Stimulated activated CD4-positive, alpha-beta T cell treated with anti-CD3 and anti-CD28 coated beads, Interleukin-15, amount 100 ng/mL, for 24 hours (primary cell): ENCODE measurements at places on chromosomes 16 and 17.

DNA sequence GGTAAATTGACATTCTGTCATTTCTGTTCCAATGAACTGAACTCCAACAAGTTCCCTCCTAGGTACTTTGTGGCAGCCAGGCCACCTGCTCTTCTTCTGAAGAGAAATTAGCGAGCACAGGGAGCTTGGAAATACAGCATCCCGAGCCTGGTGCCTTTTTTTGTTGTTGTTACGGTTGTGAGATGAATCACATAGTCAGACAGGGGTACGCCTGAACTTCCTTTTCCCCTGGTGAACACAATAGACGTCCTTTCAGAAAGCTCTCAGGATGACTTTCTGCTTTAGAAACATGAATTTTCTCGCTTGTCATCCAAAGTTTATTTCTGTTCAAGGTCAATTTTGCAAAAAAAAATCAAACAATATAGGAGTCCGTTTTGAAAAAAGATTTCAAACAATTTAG, 53.9 kb upstream of the XYLT1 start:
- DNase-seq = no peak

DNA sequence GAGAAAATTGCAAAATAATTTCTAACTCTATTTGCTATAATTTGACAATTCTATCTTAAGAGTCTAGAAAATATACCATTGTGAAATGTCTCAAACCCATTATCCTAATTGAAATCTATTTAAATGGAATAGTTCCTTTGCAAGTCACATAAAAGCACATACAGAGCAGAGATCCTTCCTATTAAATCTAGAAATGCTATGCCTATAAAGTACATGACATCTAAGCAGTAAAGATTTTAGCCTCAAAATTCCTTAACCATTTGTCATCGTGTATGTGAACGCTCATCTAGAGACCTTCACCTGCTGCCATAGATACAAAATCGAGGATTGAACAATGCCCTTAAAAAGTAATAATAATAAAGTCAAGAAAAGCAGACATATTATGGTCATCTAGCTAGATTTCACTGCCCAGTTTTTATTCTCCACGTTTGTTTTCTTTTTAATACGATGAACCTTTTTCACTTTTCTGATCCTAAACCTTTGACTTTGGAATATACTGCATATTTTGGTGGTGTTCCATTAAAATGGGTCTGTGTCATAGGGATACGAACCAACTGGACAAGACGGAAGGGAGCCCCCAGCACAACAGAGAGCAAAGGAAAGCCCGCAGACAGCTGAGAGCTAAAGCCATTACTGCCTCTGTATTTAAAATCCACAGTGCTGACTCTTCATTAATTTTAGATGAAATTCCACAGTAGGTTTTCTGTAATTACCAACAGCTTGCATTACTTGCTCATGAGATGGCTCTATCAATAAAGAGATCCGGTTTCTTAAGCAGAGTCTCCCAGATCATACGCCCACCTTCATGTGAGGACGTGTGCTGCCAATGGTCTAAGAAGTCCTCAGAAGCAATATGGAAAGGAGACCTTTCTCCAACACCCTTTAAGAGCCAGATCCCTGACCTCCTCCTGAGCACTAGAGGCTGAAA, 17.6 kb downstream of the TEX2 start:
- no peak for DNase-seq

- DNase-seq = no peak
These were observed 308.9 kb upstream of the MON1B start for GRCh38 chr16:76882105-76882504.

GRCh38 chr17:72514891-72515290, 394.1 kb downstream of the SOX9 start:
- no peak for DNase-seq

DNA sequence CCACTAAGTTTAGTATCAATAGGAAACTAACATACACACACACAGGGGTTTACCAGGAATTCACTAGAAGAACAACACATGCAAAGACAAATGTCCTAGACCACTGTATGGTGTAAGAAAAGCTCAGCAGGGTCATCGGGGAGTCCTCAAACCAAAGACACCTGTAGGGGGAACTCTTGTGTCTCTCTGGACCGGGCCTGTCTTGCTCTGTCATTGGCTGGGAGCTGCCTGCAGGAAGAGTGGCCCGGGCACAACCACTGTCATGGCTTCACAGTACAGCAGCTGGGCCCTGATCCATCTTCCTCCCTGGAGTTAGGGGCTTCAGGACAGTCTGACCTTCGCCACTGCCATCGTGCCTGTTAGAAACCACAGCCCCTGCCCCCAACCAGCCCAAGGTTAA, 263.6 kb upstream of the DYNLRB2 start:
- no peak for DNase-seq

DNA sequence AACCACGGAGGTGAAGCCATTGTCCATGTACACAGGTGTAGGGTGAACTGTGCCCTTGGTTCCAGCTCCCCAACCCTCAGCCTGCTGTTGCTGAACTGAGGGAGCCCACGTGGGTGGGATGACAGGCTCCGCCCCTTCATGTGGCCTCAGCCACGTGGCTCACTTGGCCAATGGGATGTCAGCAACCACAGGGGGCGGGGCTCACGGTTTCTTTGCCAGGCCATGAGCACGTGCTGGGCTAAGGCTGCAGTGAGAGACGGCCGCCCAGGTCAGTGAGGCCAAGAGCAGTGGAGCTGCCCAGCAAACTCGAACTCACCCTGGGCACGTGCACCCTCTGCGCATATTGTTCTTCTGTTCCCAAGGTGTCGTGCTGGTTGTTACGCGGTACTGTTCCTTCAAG, 282.6 kb downstream of the IRF8 start:
- DNase-seq = no peak

GRCh38 chr16:68902003-68902968, 59.0 kb downstream of the TANGO6 start:
- DNase-seq = no peak

GRCh38 chr17:36657763-36658490, 56.5 kb downstream of the MRM1 start:
- DNase-seq = peak; percentile 42

DNA sequence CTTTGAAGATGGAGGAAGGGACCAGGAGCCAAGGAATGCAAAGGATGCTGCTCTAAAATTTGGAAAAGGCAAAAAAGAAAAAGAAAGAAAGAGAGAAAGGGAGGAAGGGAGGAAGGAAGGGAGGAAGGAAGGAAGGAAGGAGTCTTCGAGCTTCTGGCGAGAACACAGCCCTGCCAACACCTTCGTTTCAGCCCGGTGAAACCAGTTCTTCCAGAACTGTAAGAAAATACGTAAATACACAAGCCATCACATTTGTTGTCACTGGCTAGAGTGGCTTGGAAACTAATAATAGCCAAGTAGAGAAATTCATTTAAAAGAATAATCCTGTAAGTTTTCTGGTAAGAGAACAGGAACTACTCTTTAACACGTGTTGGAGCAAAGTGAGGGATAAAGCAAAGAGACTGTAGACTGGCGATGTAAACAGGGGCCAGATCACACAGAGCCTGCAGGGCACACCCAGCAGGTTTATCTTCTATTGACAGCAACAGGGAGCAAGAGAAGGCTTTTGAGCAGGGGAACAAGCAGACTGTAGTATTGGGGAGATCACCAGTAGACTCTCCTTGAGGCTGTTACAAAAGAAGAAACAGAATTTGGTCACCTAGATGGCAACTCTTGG, 188.7 kb upstream of the MPHOSPH6 start:
- no peak for DNase-seq

- DNase-seq = no peak
These were observed 16.1 kb upstream of the SPATA32 start for GRCh38 chr17:45277992-45278391.

DNA sequence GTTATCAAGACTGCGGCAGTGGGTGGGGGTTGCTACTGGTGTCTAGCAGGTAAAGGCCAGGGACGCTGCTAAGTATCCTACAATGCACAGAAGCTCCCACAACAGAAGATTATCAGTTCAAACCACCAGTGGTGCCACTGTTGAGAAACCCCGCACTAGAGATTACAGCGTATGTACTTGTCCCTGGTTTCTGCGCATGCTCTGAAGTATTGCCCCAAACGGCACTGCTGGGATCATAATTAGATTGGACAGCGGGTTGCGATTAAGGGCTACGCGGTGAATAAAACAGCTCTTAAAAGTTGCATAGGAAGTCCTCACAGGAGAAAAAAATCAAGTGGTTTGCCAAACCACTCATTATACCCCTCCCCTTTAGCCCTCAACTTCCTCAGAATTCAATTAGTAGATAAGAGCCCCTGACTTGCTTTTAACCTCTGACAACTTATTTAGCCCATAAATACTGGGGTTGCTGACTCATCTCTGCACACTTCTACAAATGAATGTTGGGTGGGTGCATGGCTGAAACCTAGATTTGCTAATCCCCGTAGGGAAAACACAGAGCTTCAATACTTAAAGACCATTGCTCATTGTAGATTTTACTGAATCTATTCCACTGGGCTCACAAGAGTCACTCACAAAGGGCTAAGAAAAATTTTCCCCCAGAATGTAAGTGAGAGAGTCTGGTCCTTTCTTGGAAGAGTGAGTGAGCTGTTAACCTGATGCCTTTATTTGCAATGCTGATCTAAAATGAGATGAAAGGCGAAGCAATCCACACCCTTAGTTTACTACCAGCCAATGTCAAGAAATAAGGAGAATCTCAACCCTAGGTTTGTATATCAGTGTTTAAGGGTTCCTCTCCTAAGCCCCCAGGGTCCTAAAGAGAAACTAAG, 91.8 kb downstream of the RGS9 start:
- peak; percentile 72 for DNase-seq

GRCh38 chr17:49741009-49741691, 22.8 kb downstream of the FAM117A start:
- no peak for DNase-seq

DNA sequence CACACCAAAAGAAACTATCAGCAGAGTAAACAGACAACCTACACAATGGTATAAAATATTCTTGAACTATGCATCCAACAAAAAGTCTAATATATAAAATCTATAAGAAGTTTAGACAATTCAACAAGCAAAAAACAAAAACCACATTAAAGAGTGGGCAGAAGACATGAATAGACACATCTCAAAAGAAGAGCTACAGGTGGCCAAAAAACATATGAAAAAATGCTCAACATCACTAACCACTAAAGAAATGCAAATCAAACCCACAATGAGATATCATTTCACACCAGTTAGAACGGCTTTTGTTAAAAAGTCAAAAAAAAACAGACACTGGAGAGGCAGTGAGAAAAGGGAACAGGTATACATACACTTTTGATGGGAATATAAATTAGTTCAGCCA, 348.9 kb upstream of the MAF start:
- DNase-seq = no peak

DNA sequence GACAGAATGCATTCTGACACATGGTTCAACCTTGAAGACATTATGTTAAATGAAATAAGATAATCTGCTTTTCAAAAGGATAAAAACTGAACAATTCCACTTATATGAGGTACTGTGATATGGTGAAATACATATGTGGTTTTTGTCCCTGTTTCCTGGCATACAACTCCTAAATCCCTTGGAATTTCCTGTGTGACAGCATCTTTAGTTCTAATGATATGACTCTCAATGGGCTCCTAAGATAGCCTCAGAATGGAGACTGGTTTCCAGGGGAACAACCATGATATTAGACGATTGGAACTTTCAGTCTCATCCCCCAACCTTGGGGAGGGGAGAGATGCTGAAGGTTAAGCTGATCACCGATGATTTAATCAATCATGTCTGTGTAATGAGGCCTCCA, 37.7 kb upstream of the PHLPP2 start:
- DNase-seq = no peak

- no peak for DNase-seq
These were observed 54.4 kb downstream of the SIAH1 start for GRCh38 chr16:48330841-48331192.

DNA sequence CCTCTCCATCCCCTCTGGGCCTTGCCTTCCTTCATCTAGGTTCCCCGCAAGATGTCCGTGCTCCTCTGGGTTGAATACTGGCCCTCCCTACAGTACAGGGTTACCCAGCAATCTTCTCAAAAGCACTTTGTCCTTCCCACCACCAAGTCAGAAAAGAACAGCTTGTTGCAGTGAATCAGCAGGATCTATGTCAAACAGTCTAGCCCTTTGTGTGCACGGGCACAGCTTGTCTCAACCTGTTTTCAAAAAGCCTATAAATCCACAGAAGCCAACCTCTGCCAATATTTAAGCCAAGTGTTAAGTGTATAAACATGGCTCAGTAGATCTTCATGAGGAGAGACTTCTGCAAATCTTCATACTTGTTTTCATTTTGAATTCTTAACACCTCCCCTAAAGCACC, 25.2 kb downstream of the C17orf67 start:
- no peak for DNase-seq

- no peak for DNase-seq
These were observed 12.2 kb upstream of the CBFA2T3 start for GRCh38 chr16:88988980-88989811.
